ENCODE measurements at places on chromosomes 1 and 21. TPM values are rescaled to one million over a fixed set of nuclear protein-coding genes. Genes with fewer than 3 reads are reported as not detected.
A peak's percentile ranks its signal among the peaks of the same experiment; 100 is the strongest.

- no peak for DNase-seq
Observed at GRCh38 chr21:46424621-46425020, 34.1 kb upstream of the DIP2A start.

METTL25B gene
- polyA plus RNA-seq: 39.2 TPM

ZBTB8A gene
- polyA plus RNA-seq: 18.5 TPM

SYPL2 gene
- polyA plus RNA-seq: 9.4 TPM

GNAT2 gene
- not detected for polyA plus RNA-seq

PDC gene
- 0.33 TPM for polyA plus RNA-seq

DNA sequence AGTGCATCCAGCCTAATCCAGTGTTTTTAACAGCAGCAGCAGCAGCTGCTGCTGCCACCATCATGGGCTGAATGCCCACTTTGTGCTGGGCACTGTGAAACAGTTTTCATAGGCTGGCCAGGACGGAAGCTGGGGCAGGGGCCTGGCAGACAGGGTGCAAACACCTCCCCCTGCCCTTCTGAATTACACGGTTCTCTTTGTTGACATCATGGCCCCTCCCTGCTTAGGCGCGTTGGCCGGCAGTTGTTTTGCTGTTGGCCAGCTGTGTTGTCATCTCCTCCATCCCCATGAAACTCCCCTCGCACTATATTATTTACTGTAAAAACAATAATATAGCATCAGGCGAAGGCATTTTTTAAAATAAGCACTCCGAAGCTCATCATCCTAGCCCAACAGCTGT is 33.1 kb downstream of the PTPRU start:
- peak; percentile 54 for DNase-seq

DNA sequence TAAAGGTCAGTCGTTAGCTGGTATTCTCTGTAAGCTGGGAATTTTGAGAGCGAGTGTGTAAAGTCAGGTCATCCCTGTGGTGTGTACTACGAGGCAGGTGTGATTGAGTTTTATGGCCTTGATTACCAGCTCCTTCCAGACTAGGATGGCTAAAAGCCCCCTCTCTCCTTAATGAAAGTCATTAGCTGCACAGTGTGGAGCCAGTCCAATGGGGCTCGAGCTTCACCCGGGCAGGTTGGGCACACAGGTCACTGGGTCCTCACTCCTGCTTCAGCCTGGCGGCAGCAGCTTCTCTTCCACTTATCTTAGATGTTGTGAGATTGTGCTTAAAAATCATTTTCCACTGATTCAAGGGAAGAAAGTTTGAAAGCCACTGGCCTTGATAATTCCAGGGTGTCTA is 3.0 kb downstream of the DMRTB1 start:
- DNase-seq: no peak

CALML6 gene
- polyA plus RNA-seq: 0.71 TPM

GRCh38 chr1:119743308-119743707 is 25.4 kb downstream of the HMGCS2 start:
- DNase-seq: no peak

RBM11 gene
- polyA plus RNA-seq: 5.0 TPM

- DNase-seq: no peak
Observed at GRCh38 chr1:186564582-186564981, 103.7 kb upstream of the PDC start.

GRCh38 chr1:97050506-97050905 is 328.9 kb downstream of the PTBP2 start:
- DNase-seq: no peak

GRCh38 chr1:100130552-100131077 is 2.1 kb downstream of the SASS6 start:
- no peak for DNase-seq

GRCh38 chr1:219215477-219215876 is 41.8 kb downstream of the LYPLAL1 start:
- DNase-seq: no peak

TIAM1 gene
- 14.4 TPM for polyA plus RNA-seq

DNA sequence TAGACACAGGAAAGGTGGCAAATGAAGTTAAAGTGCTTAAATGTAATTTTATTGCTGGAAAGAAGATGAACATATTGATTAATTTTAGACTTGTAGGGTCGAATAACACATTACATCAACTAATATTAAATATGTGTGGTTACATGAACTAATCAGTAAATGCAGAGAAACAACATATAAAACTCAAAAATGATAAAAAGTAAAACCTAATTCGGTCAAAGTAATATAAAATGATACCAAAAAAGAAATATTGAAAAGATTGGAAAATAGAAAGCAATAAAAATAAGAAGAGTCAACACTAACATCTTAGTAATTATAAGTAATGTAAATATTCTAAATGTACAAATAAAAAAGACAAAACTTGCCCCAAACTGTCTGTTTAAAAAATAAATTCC is 43.3 kb downstream of the CD53 start:
- DNase-seq: no peak

- DNase-seq: no peak
Observed at GRCh38 chr21:46478910-46479309, 20.2 kb downstream of the DIP2A start.

RAVER2 gene
- polyA plus RNA-seq: 28.1 TPM

ICOSLG gene
- polyA plus RNA-seq: 8.3 TPM

MX1 gene
- polyA plus RNA-seq: 8.2 TPM

FCRL5 gene
- 0.13 TPM for polyA plus RNA-seq

ECM1 gene
- polyA plus RNA-seq: 15.0 TPM

GRCh38 chr1:37930246-37931101 is 16.4 kb downstream of the INPP5B start:
- no peak for DNase-seq

- no peak for DNase-seq
Observed at GRCh38 chr1:241518476-241519307, 863 bp downstream of the FH start.

- DNase-seq: no peak
Observed at GRCh38 chr1:60000625-60001024, 72.9 kb downstream of the C1orf87 start.

GRCh38 chr1:24724345-24725208 is 20.7 kb upstream of the CLIC4 start:
- DNase-seq: no peak

ABCA4 gene
- 10.0 TPM for polyA plus RNA-seq

KCNQ4 gene
- polyA plus RNA-seq: 2.1 TPM

LCE3E gene
- polyA plus RNA-seq: not detected

GRCh38 chr1:74690909-74691308 is 17.3 kb upstream of the ERICH3 start:
- no peak for DNase-seq

PTP4A2 gene
- 202 TPM for polyA plus RNA-seq

DNA sequence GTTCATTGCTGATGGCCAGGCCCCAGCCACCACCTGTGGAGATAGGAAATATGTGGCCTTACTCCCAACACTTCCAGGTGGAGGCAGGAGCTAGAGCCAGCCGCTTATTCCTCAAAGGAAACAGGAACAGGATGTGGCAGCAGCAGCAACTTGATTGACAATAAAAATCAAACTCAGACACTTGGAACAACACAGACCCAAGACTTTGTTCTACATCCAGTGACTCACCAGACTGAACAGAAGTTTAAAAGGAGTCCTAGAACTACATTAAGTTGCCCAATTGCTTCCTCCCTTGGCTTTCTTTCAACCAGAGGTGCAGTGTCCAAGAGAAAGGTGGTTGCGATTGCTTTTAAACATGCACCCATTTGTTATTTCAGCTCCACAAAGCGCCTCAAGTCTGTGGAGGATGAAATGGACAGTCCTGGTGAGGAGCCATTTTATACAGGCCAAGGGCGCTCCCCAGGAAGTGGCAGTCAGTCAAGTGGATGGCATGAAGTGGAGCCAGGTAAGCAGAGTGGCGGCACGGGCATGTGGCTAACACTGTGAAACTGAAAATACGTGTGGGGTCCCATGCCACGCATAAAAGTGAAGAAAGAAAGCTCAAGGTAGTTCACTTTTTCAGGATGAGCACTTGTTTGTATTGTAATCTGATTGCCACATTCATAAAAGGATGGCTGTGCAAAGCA is 276.6 kb downstream of the NFIA start:
- no peak for DNase-seq

PRAMEF15 gene
- not detected for polyA plus RNA-seq

ARL8A gene
- 45.2 TPM for polyA plus RNA-seq

DNA sequence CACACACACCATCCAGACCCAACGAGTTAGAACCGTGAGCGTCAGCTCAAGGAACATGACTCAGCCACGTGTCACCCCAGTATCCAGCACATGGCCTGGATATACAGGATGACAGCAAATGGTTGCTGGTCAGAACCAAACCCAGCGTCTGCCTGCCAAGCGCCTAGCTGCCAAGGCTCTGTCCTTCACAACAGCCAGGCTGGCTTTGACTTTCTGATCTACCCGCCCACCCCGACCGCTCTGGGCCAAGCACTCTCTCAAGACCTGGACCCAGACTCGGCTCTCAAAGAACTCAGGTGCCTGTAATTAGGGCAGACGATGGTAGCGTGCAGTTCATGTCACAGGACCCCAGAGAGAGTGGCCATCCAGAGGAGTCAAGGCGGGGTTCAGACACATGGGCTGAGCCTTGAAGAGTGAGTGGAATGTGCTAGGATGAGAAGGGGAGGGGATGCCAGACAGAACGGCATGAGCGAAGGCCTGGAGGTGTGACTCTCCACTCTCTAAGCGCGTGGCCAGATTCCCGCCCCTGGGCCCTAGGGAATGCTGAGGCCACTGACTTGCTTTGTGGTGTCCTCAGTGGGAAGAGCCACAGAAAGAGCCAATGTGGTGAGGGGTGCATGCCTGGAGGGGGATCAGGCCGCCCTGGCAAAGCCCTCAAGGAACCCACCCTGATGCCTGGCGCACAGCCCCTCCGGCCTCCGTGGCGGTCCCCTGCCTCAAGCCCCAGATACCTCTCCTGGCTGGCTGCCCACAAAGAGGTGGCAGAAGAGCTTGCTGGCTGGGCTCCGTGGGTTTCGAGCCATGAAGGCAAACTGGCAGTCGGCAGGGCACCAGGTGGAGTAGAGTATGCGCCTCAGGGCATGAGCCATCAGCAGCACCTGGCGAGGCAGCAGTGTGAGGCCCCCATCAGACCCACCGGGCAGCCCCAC is 7.0 kb downstream of the SH2D5 start:
- DNase-seq: no peak

DNA sequence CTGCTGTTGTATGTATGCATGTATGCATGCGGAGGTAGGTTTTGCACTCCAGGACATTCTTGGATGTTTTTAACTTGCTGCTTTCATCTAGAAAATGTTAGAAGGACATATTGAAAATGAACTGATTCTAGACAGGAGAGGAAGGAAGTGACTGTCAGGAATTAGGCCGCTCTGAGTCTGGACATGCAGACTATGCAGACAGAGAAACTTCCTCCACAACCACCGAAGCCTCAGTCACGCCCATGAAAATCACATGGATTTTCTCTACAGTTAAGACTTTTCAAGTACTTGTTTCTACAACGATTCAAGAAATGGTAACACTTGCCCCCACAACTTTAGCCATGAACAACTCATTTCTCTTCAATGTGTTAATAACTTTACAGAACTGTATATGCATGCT is 211.1 kb downstream of the SMYD3 start:
- DNase-seq: no peak

DNA sequence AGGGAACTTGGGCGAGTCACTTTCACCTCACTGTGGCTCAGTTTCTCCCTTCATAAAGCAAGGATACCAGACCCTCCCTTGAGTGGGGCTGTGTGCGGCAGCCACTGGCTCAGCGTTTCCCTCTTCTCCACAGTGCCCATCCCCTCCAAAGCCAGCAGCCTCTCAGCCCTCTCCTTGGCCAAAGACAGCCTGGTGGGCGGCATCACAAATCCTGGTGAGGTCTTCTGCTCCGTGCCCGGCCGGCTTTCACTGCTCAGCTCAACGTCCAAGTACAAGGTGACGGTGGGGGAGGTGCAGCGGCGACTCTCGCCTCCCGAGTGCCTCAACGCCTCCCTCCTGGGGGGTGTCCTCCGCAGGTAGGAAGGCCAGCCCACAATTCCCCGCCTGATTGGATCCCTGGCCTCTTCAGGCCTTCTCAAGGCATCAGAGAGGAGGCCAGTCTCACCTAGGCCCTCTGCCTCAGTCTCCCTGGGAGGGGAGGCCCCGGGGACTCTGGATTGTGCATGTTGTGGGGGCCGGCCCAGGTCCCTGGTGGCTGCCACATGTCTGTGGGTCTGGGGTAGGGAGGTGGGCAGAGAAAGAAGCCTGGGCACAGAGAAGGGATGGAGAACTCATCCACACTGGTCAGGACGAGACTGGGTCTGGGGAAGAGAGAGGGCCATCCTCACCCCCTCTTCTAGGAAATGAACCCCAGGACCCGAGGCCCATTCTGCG is 15.2 kb downstream of the TFAP2E start:
- no peak for DNase-seq

GRCh38 chr1:96515925-96516324 is 205.7 kb upstream of the PTBP2 start:
- no peak for DNase-seq

ETV3L gene
- polyA plus RNA-seq: not detected

- no peak for DNase-seq
Observed at GRCh38 chr1:29341936-29342335, 105.6 kb downstream of the PTPRU start.

DNA sequence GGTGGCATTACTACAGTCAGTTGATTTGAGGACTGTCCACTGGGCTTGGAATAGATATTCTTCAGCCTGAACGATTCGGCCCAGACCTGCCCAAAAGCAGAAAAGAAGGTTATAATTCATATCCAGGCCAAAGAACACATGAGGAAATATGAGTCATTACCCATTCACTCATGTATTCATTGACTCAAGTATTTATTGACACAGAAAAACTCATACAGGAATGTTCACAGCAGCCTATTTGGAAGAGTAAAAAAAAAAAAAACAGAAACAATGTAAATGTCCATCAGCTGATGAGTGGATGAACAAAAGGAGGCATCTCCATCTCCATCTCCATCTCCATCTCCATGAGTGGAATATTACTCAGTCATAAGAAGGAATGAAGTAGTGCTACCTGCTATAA is 15.9 kb downstream of the ZMYND12 start:
- no peak for DNase-seq

GRCh38 chr1:11285883-11286734 is 13.1 kb downstream of the UBIAD1 start:
- DNase-seq: no peak

DNA sequence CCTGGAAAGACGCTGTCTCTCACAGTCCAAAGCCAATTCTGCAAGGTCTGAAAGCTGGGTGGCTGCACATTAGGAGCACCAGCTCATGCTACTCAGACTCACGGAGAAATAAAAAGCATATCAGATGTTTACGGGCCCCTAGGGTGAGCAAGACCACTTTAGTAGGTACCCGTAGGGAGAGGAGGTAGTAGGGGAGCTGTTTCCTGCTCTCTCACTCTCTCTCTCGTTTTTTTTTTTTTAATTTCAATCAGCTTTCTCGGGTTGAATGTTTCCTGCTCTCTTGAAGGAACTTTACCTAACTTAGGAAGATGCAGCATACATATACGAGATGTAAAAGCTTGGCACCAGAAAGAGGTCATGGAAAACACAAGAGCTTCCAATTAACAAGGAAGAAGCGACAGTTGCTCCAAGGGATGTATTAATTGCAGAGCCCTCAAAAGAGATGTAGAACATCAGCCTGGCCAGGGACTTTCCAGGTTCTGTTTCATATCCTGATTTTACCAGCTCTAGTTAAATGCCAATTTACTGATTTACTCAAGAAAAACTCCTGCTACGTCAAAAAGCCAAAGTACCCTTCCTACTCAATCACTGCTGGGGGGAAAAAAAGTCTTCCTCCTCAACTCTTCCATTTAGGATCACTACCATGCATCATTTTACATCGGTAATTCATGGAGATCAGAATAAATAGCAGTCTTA is 3.1 kb downstream of the LORICRIN start:
- DNase-seq: no peak

- peak; percentile 67 for DNase-seq
Observed at GRCh38 chr1:233440951-233441401, 113.5 kb downstream of the MAP3K21 start.

- DNase-seq: no peak
Observed at GRCh38 chr1:215421744-215422143, 145.4 kb upstream of the KCTD3 start.

SPRR4 gene
- polyA plus RNA-seq: not detected

GRCh38 chr1:241695246-241696171 is 43.4 kb downstream of the WDR64 start:
- no peak for DNase-seq

All from renal pelvis (tissue), 12 donors.